ENCODE measurements at places on chromosomes 7 and 10. TPM values are rescaled to one million over a fixed set of nuclear protein-coding genes. Genes with fewer than 3 reads are reported as not detected.

DNA sequence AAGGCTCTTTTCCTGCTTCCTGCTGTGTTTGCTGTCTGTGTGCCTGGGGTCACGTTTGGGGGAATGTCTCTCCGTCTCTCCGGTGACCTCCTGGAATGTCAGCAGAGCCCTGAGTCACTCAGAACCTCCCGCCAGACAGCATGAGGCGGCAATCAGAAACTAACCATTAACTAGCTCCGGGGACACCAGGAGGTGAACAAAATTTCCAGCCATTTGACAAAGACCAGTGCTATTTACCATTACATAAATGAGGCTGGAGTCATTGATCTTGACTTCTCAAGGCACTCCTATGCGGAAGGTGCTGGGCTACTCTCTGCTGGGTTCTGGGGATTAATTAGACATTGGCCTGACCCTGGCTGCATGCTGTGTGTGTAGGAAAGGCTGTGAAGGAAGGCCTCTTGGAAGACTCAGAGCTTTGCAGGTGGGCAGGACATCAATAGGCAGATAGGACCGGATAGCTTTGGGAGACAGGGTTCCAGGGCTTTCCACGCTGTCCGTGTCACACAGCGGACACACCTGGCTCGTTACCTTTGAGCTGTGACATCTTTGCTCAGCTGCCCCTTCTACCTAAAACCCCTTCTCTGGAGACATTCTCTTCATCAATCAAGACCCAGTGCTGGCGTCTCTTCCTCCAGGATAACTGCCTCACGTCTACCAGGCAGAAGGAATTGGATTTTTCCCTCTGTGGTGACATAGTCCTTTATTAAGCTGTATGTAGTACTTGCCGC is 77.0 kb downstream of the PFKFB3 start:
- peaks cover 4% of the 10 kb centered on the region for H3K4me1 ChIP-seq
- no peak overlapping the region for H3K4me3 ChIP-seq
- no peaks in the 10 kb centered on the region for H3K36me3 ChIP-seq
- no peak for DNase-seq

DNA sequence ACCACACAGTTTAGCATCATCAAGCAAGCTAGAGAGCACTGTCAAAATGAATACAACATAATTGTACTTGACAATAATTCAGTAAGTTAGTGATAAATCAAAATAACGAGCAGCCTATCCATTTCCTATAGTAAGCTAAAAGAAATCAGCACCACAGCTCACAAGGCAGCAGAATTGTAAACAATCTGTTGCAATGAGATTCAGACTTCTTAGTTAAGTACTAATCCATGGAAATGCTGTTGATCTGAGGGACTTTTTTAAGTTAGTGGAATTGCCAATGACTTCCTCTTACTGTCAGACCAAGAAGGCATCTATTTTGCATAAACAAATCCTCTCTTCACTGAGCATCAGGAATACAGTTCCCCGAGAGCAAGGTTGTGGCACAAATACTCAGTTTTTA is 136.6 kb upstream of the CCDC6 start:
- H3K4me3 ChIP-seq = no peak overlapping the region
- no peaks in the 10 kb centered on the region for H3K4me1 ChIP-seq
- H3K27ac ChIP-seq = no peak overlapping the region
- no peak for DNase-seq

DNA sequence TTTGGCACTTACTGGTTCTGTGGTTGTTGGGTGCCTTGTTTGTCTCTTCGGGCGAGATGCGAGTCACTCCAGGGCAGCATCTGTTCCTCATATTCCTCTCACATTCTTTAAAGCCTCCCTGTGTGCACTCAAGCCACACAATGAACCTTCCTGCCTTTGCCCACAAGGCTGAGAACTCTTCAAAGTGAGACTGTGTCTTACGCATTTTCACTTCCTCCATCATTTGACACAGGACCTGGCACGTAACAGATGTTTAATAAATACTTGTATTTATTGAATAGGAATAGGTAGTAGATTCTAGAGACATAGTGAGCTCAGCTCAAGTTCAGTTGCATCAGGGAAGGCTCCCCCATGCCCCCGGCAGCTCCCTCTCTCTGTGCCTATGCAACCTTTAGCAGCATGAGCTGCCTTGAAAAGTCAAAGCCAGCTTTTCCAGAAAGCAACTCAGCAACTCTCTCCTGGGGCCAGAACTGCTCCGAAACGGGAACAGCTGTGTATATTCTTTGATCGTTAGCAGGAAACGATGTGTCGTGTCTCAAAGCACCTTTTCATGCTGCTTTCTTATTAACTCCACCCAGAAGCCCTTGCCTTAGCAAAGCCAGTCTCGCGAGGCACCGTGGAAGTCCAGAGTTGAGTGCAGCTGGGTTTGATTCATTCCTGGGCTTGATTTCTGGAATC is 97.5 kb downstream of the PFKFB3 start:
- DNase-seq = no peak
- H3K4me3 ChIP-seq = no peak overlapping the region
- no peaks in the 10 kb centered on the region for H3K4me1 ChIP-seq
- H3K27ac ChIP-seq = no peak overlapping the region
- no peaks in the 10 kb centered on the region for H3K27me3 ChIP-seq

DNA sequence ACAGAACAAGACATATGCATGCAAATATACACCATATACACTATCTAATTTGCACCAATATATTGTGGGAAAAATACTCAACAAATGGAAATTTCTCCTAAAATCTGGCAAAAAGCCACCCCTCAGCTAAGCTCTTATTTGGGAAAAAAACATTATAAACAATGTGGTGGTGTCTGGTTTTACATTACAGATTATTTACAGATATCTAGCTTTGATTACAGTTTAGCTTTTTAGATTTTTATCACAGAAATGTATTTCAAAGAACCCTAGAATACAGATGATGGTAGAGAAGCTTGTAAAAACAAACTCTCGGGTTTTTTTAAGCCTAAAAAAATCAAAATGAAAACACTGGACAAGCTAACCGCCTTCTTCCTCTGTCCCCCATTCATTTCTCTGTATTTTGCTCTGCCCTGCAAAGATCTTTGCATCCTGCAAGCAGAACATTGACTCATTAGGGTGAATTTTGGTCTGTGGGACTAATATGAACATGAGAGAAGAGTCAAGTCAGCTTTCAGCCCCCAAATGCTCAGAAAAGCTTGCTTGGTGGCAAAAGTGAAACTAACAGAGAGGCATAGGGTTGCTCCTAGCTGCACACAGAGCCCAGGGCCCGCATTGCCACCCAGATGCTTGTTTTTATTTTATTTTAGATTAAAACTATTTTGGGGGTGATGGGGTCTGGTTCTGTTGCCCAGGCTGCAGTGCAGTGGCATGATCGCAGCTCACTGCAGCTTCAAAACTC is 88.8 kb upstream of the LYZL1 start:
- no peak for DNase-seq
- peaks cover 4% of the 10 kb centered on the region for H3K27me3 ChIP-seq
- no peaks in the 10 kb centered on the region for H3K4me1 ChIP-seq
- no peak overlapping the region for H3K4me3 ChIP-seq
- no peaks in the 10 kb centered on the region for H3K36me3 ChIP-seq

DNA sequence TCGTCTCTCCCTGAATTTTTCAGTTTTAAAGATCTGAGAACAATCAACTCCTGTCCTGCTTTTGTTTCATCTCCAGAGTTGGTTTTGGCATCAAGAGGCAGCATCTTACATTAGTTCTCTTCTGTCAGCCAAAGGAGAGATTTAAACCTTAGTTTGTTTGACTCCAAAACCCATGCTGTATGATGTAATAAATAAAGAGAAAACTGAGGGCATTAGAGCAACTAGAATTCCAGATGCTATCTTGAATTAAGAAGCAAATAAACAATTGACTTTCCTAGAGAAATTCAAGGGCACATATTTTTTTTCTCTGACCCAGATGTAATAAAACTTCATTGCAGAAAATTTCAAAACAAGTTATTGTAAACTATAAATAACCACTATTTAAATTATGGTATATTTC is 54.4 kb downstream of the INHBA start:
- DNase-seq = no peak
- no peaks in the 10 kb centered on the region for H3K36me3 ChIP-seq
- H3K4me1 ChIP-seq = no peaks in the 10 kb centered on the region
- H3K27me3 ChIP-seq = 0 out of 2 replicates have a peak, but pooled peaks cover 7% of the 10 kb centered on the region
- H3K27ac ChIP-seq = no peak overlapping the region
- H3K4me3 ChIP-seq = no peak overlapping the region

DNA sequence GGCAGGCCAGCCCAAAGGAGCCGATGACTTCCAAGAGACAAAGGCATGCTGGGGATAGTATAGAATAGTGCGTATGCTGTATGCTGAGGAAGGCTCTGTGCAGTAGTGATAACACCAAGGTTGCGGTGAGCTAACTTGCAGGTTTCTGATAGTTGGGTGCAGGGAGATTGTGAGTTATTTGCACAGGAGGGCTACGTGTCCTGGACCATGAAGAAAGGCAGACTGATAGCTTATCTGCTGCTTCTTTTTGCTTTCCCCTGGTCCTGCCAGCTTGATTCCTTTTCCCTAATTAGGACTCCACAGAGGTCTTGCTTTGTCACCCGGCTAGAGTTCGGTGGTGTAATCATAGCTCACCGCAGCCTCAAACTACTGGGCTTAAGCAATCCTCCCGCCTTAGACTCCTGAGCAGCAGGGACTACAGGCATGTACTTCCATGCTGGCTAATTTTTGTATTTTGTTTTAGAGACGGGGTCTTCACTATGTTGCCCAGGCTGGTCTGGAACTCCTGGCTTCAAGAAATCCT is 43.9 kb upstream of the ARHGAP12 start:
- H3K36me3 ChIP-seq = no peaks in the 10 kb centered on the region
- no peak for DNase-seq
- H3K4me3 ChIP-seq = no peak overlapping the region
- H3K27me3 ChIP-seq = no peaks in the 10 kb centered on the region
- H3K27ac ChIP-seq = no peak overlapping the region
- H3K4me1 ChIP-seq = no peaks in the 10 kb centered on the region

The GIMAP6 gene
- total RNA-seq = not detected

The SPAG6 gene
- 1.3 TPM for total RNA-seq

The CLIP2 gene
- total RNA-seq = 29.1 TPM

The CTAGE15 gene
- not detected for total RNA-seq

Data from SJCRH30 (cell line).